Stimulated activated CD4-positive, alpha-beta T cell treated with anti-CD3 and anti-CD28 coated beads, Interleukin-4, amount 100 ng/mL, for 48 hours (primary cell): ENCODE measurements at places on chromosomes 1 and 21.

DNA sequence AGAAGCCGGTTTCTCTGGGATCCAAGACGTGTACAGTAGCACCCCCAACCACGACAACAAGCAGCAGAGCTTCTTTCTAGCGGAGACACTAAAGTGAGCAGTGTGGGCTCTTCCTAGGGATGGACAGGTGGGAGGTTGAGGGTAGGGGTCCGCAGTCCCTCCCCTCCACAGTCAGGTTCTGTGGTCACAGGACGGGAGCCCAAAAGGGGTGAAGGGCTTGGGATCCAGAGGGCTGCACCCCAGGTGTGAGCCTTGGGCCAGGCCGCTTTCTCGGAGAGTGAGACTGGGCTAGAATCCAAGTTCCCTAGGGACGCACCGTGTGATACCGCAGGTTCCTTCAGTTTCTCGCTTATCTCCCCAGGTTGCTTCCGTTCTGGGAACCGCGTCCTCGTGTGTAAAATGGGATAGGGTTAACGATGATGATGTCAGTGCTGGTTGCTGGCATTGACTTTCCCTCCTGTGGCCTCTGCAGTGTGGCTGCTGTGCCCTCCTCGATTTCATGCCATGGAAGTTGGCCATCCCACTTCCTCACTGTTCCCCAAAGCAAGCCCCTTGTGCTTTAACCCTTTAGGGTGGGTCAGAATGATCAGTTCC lies 17.3 kb upstream of the SELENON start:
- no peak for DNase-seq

DNA sequence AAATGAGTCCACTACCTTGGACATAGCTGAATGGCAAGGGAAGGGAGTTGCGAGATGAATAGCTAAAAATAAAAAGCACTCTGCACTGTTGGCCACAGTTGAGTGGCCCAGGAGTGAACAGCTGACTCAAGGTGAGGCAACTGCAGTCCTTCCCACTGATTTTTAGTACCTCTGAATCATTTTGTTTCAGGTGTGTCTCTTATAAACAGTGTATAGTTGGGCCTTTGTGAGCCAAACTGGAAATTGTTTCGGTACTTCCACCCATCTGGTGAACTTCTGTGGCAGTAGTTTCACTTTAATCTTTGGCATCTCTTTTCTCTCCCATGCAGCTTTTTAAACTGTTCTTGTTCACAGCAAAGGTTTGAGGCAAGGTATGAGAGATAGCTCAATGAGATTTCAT lies 122.7 kb downstream of the VAV3 start:
- DNase-seq: no peak

- no peak for DNase-seq
Observed at GRCh38 chr1:2629627-2630497, 3.0 kb downstream of the MMEL1 start.

GRCh38 chr1:147565189-147565980 lies 24.1 kb downstream of the BCL9 start:
- DNase-seq: no peak

DNA sequence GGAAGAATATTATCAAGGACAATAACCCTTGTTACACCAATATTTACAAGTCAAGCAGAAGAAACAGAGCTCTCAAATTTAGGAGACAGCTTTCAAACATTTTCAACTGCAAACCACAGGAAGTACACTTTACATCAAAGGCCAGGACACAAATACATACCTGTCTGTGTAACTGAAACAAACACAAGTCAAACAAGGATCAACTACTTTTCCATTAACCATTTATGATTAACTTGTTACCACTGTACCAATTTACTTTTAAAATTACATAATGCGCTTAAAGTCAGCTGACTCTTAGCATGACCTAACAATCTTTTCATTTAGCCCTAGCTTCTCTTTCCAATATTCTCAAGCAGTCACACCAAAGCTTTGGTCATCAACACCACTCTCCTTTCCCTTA lies 43.5 kb downstream of the TRIM33 start:
- no peak for DNase-seq

GRCh38 chr1:183027031-183027430 lies 3.8 kb downstream of the LAMC1 start:
- no peak for DNase-seq

- no peak for DNase-seq
Observed at GRCh38 chr1:80645621-80646020, 1155.1 kb upstream of the ADGRL2 start.

DNA sequence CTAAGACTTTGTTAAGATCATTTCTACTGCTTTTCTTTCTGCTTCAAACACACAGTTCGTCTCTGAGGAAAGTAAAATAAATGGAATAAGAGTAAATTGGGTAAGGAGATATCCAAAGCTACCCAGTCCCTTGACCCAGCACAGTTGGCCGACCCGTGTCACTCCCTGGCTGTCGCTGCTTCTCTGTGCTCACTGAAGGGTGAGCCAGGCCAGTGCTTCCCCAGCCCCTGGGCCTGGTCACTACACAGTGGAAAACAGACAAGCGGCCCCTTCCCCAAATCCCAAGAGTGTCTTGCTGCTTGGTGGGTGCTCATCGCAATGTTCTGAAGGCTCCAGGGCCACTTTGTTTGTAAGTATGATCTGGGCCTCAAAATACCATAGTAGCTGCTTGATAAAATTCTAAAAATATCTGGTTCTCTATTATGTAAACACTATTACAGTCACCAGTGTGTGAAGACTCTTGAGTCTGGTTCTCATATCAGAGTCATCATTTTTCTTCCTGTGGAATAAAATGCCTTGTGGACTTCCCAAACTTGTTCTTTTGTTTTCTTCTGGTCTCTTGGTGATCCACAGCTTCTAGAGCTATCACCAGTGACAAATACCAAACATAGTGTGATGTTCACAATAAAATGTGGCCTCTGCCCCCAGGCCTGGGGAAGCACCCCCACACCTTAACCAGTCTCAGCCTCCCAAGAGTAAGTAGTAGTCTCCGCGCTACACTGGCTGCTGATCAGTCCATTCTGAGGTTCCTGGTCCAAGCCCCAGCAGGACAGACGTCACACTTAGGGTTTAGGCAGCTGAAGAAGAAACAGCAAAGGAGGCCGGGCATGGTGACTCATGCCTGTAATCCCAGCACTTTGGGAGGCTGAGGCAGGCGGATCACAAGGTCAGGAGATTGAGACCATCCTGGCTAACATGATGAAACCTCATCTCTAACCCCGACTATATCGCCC lies 106.2 kb downstream of the DHRS3 start:
- no peak for DNase-seq

- DNase-seq: no peak
Observed at GRCh38 chr1:237877631-237878030, 13.1 kb downstream of the ZP4 start.

- no peak for DNase-seq
Observed at GRCh38 chr1:101150670-101151069, 86.1 kb upstream of the S1PR1 start.

DNA sequence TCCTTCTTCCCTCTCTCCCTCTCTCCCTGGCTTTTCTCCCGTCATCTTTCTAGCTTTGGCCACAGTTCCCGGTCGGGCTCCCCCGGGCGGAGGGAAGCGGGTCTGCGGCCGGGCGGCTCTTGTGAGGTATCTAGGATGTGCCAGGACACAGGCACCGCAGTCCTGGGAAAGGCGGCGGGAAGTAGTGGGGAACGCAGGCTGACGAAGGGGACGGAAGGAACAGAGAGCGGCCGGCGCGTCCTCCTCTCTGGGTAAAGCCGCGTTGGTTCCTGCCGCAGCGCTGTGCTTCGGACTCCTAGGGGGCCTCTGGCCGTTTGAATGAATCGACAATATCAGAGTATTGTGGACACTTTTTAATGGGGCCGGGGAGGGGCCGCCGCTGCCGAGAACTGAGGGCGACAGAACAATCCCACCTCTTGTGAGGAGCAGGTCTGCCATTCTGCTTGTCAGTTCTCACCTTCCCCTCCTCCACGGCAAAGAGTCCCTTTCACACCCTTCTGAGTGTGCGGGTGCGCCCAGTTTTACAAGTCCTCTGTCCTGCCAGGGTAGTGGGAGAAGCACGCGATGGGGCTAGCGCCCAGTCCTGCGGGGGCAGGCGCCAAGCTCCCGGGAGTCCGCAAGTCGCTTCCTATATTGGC lies 1.2 kb upstream of the LHX9 start:
- DNase-seq: no peak

DNA sequence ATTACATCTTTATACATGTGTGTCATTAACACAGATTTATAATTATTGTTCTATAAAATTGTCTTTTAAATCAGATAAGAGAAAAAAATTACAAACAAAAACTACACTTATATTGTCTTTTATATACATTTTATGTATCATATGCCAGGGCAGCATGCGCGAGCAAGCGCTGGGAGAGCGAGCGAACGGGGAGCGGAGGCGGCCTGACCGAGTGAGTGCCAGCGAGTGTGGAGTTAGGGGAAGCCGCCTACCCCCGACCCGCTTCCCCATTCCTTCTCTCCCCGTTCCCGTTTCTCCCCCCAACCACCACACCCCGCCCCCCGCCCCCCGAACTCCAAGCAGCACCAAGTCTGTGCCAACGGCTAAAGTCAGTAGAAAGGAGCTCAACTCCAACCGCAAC lies 23.0 kb upstream of the SLAMF1 start:
- DNase-seq: no peak

DNA sequence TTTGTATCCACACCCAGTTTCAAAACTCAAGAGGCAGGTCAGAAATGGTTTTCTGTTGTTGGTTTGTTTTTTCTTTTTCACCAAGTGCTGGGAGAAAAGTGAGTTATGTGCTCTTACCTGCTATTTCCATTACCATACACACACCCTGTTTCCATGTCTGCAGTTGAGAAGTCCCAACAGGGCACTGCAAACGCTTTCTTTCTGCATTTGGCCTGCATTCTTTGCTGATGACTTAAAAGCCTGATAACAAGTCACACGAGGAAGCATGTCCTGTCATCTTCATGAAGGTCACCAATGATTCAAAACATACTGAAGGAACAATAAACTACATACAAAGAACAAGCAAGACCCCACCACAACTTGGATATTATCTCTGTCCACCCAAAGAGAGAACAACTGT lies 24.8 kb upstream of the KCNE1 start:
- no peak for DNase-seq

GRCh38 chr1:86277936-86278335 lies 118.2 kb downstream of the ODF2L start:
- no peak for DNase-seq

DNA sequence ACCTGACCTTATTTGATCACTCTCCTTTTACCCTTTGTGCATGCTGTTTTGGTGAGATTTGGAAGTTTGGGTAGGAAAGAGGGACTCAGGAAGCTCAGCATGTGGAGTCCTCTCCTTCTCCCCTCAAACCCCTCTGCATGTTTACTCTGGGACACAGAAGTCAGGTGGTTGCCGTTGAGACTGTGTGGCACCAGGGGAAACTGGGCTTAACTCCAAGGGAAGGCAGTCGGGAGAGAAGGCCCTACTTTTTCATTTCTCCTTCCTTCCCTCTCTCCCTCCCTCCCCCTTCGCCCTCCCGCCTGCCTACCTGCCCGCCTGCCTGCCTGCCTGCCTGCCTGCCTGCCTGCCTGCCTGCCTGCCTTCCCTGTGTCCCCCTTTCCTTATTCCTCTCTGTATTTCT lies 34.8 kb upstream of the TTC22 start:
- no peak for DNase-seq

DNA sequence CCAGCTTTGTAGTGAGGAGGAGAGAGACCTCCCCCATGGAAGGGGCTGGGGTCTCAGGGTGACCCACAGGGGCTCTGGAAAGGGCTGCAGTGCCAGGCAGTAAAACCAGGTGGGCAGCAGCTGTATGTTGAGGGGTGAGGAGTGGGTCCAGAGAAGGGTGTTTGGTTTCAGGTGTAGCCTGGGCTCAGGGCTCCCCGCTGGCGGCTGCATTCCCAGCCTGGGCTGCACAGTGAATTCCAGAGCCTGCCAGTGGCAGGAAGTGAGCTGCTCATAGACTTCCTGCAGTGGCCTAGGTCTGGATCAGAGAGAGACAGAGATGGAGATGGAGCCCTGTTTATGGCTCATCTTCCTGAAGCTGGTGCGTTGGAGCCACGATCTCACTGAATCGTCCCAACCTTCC lies 356.4 kb downstream of the PTPRU start:
- DNase-seq: no peak

DNA sequence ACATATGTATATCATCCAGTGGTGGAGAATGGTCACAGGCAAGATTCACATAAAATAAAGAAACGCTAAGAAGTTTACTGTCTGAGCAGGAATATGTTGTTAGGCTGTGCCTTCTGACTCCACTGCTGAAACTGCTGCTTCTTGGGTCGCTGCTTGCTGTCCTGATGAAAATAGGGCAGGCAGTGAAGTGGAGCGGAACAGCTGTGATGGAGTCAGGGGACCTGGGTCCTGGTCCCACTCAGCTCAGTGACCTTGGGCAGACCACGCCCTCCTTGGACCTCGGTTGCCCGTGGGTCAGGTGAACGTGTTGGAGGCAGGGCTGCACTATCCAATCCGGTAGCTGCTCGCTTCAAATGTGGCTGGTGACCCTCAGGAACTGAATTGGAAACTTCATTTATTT lies 33.4 kb upstream of the IFFO2 start:
- DNase-seq: no peak

GRCh38 chr21:42096566-42096965 lies 25.4 kb downstream of the UMODL1 start:
- DNase-seq: no peak

GRCh38 chr1:112322018-112322417 lies 74.0 kb upstream of the CTTNBP2NL start:
- DNase-seq: no peak

GRCh38 chr1:206722751-206723461 lies 38.2 kb downstream of the MAPKAPK2 start:
- no peak for DNase-seq

DNA sequence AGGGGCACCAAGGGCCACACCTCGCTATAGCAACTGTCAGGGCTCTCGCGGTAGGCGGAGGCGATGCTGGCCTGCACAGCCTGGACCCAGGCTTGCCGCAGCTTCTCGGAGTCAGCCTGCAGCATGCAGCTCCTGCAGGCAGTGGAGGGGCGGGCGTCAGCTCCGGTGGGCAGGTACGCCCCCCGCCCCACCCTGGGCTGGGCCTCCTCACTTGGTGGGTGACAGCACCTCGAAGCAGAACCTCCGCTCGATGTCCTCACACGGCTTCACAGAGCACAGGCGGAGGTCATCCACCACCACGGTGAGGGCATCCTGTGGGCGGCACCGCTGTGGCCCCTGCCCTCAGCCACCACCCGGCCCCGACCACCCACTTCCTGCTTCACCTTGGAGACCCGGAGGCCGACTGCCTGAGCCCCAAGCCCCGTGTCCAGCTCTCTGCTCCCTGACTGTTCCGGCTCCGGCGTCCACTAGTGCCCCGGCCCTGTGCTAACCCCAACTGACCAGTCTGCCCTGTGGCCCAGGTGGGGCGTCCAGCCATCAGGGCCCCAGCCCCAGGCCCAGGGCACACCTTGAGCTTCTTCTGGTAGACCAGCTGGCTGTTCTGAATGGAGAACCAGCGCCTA lies 9.8 kb downstream of the ACAP3 start:
- no peak for DNase-seq

DNA sequence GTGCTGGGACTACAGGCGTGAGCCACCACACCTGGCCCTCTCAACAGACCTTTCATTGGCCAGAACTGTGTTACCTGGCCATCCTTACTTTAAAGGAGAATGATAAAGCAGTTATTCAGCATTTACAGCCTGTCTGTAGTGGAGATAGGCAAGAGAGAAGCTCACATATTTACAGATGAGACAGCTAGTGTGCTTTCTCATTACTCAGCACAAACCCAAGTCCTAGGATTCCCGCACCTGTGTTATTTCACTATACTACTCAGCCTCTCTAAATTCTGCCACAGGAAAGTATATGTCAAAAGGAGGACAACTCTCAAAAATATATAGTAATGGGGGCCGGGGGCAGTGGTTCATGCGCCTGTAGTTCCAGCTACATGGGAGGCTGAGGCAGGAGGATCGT lies 15.9 kb upstream of the MYOC start:
- DNase-seq: no peak

GRCh38 chr1:157252473-157252872 lies 114.3 kb upstream of the ETV3 start:
- no peak for DNase-seq
